ENCODE measurements at places on chromosomes 1 and 21.

GRCh38 chr1:66519992-66520391 is 14.0 kb upstream of the SGIP1 start:
- DNase-seq = no peak

GRCh38 chr1:94542088-94542870 is 720 bp upstream of the F3 start:
- DNase-seq = no peak

GRCh38 chr1:151416231-151416630 is 16.9 kb downstream of the PSMB4 start:
- peak; percentile 57 for DNase-seq

DNA sequence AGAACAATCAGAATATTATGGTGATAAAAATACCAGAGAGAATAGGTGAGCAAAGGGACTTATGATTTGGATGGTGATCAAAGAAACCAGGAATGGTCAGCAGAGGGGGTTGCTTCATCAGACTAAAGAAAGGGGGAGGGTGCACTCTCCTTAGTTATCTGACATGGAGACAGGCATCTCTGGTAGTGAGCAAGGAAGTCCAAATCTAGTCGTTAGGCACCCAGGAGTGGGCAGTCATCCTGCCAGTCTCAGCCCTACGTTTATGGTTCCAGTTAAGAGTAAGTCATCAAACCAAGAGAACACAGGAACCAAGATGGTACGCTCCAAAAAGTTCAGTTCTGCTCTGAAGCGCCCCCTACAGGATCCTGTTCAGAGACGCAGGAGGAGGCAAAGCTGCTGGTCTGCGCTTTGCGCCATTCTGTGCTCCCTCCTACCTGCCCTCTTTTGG is 28.6 kb downstream of the EBNA1BP2 start:
- no peak for DNase-seq

DNA sequence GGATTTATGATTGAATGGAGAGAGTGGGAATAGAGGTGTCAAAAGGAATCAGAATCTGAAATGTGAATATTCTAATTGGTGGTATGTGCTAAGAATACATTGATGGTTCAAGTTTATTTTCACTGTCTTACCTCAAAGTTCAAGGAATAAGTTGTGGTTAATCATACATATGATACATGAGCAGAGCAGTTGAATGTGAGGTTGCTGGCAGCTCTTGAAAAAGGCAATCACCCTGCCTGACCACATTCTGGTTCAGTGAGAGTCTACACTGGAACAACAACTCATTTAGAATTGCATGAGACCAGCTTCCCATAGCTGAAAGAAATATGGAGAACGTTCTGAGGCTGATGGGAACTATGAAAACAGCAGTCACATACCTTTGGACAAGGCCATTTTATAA is 68.3 kb upstream of the ARHGAP29 start:
- DNase-seq = peak; percentile 73

- DNase-seq = no peak
Measured at GRCh38 chr21:34154878-34155277, 81.5 kb downstream of the MRPS6 start.

- no peak for DNase-seq
Measured at GRCh38 chr1:148333875-148334338, 149.2 kb downstream of the PPIAL4G start.

All from fibroblast of the aortic adventitia (primary cell).